ENCODE measurements at places on chromosomes 16 and 17.

GRCh38 chr16:13242201-13242600 is 340.8 kb downstream of the SHISA9 start:
- no peak for DNase-seq

- DNase-seq: peak; percentile 86
Observed at GRCh38 chr16:48617711-48618148, 7.8 kb upstream of the N4BP1 start.

DNA sequence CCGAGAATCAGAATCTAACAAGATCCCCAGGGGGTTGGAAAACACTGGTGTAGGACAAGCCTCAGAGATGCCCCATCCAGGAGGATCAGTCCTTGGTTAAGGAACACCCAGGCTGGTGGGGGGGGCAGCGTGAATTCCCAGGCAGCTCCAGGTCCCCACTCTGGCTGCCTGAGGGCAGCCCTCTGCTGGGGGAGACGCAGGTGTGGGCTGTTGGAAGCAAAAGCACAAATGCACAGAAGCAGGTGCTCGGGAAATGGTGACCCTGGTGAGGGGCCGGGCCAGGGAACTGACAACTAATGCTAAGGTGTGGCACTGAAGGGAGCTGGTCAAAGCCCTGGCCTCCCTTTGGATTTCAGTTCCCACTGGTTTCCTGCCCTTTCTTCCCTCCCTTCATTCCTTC is 140.8 kb upstream of the CDH5 start:
- DNase-seq: no peak

- DNase-seq: no peak
Observed at GRCh38 chr17:72761431-72761830, 331.1 kb downstream of the SLC39A11 start.

DNA sequence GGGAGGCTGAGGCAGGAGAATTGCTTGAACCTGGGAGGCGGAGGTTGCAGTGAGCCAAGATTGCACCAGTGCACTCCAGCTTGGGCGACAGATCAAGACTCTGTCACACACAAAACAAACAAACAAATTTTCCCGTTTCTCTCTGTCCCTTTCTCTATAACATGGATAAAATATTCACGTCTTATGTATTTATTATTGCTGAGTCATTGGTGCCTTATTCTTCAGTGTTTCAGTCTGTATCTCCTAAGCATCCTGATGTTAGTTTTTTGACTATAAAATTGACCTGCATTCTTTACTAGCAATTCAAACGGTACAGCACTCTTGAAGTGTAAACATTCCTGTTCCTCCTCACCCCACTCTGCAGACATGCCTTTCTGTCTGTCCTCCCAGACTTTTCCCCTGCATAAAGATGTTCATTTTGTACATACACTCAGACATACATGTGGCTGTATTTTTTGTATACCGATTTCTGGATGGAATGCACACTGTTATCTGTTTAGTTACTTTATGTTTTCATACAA is 16.4 kb downstream of the DHODH start:
- DNase-seq: no peak

DNA sequence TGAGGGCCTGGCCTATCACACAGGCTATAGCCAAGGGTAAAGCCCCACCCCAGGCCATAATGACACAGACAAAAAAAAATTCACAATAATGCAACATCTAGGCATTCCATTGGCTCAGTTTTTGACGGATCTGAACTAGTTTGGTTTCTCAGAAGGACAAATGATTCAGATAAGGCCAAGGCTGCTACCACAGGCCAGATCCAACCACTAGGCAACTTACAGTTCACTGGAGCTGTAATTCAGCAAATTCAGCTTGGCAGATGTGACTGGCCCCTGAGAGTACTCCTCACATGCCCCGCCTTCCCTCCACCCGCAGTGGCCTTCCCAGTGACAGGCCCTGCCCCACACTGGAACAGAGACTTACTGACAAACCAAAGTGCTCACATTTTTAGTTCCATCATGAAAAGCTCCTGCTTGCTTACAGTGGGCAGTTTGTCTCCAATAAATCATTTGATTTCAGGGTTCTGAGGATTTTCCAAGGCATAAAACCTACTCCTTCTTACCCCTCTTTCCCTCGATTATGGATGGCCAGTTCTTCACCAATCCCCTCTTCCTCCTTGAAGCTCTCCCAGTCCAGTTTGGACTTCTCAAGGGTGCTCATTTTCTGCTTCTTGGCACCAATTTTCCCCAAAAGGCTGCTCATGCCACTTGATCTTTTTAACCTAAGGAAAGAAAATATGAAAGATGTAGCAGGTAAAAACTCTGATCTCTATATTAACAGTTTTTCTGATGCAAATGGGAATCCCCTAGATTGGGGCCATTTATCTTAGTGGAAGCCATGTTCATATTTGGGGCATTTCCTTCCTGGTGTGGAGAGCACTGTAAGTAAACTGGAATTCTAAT is 53.3 kb upstream of the BCAR1 start:
- DNase-seq: no peak

GRCh38 chr17:35352284-35352683 is 21.1 kb downstream of the SLFN11 start:
- no peak for DNase-seq
